ENCODE measurements at places on chromosomes 6 and 20.
A peak's percentile ranks its signal among the peaks of the same experiment; 100 is the strongest.

GRCh38 chr20:46943861-46944591 lies 49.4 kb downstream of the EYA2 start:
- no peak for DNase-seq

- DNase-seq = no peak
These were observed 12.4 kb downstream of the GRM1 start for GRCh38 chr6:146041282-146041681.

DNA sequence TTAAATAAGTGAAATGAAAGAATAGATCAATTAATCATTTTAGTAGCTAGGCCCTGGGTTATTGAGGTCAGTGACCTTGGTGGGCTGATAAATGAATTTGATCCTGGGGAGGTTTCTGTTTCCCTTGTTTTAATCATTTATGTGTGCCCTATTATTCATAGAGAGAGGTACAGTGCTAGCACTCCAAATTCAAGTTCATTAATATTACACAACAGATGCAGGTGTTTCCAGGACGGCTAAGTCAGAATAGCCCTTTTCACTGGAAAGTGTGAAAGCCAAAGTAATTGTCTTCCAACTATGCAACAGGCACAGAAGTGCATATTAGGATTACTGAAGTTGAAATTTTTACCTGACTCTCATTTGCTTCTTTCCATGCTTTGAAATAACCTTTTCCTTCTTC lies 61.7 kb upstream of the SGK1 start:
- no peak for DNase-seq

DNA sequence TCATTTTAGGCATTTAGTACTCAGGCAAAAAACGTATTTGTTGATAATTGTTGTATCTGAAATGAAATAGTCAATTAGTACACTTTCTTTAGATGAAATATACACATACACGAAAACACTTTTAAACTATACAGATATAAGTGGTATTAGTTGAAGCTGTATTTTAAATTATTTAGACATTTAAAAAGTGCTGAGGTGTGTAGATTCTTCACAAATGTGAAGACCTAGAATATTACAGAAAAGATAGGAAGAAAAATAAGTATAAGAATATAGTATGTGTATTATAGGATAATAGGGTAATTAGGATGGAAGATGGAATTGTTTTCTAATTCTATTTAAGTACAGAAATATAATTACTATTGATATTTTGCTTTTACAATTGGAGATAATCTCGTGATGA lies 4.6 kb downstream of the ZFAND3 start:
- no peak for DNase-seq

DNA sequence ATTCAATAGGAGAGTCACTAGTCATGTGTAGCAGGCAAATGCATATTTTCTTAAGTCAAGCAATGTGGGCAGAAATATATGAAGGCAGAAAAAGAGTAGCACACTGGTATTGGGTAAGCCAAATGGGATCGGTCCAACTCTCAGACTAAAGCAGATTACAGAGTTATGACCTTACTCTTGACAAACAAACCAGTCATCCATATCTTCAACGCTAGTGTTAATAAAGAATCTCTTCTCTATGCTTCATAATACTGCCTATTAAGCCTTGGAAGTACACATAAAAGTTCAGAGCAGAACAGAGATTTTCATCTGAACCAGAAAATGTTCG lies 320.2 kb upstream of the JARID2 start:
- DNase-seq = no peak

DNA sequence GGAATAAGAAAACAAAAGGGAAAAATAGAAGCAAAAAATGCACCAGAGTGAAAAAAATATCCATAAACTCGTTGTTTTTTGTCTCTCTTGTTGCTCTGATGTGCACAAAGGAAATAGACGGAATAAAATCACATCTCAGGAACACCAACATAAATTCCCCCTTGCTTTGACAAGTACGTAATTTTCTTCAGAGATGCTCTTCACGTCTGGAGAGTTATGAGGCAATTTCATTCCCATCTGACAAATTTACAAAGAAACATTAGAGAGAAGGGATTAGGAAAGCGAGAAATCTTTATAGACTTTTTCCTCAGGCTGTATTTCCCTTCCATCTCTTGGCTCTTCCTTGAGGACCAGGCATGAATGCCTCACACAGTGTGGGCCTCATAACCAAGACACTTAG lies 250.1 kb upstream of the ZFP64 start:
- no peak for DNase-seq

GRCh38 chr6:45426251-45426650 lies 48.5 kb upstream of the SUPT3H start:
- no peak for DNase-seq

- peak; percentile 42 for DNase-seq
These were observed 13.2 kb downstream of the TMEM74B start for GRCh38 chr20:1171461-1172093.

DNA sequence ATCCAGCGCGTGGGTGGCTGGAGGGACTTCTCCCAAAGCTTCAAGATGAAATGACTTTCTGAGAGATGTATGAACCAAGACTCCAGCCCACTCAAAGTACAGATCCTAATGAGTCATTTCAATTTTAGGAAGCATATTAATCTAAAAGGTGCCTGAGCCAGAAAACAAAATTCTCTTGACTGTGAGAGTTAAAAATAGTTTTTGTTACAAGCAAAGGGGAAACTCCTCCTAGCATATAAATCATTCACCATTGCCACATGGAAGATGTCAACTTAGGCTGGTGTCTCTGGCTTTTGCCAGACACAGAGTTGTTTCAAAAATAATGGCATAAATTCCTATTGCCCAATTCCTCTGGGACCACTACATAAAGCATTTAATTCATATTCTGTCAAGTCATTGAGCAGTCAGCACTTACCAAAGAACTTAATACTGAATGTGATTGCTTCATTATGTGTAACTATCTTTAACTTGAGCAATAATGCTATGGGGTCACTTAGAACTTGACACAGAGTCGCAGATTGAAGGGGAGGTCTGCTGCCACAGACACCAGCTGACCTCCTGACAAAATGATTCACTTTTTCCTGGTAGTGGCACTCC lies 280.6 kb downstream of the SLC35F1 start:
- no peak for DNase-seq

GRCh38 chr20:39503902-39504709 lies 542.0 kb downstream of the DHX35 start:
- no peak for DNase-seq

DNA sequence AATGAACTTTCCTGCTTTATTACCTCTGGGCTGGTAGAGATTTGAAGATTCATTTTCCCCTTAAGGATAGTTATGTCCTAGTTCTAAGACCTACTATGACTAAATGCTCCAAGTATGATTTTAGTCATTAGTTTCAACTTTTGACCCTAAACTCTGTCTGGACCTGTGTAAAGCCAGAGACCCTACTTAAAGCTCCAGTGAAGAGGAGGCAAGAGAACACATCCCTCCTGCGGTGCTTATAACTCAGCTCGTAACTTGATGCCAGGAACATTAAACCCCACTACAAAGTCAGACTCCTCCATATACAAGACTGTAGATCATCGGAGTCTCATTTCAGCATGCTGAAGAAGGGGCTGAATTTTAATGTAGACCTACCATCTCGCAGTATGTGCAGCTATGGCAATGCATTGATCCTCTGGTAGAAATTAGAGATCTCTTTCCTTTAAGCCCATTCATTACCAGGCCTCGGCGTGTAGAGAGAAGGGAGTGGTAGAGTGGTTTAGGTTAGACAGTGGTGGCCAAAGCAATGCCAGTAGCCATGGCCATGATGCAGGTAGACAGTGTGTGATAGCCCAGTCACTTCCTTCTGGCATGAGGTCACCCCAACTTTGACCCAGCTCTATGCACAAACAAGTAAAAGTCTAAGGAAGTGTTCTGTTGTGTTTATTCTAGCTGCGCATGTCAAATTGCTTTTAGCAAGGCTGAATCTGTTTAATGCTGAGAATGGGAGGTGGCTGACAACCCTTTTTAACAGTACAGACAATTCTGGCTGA lies 34.8 kb upstream of the MYB start:
- no peak for DNase-seq

DNA sequence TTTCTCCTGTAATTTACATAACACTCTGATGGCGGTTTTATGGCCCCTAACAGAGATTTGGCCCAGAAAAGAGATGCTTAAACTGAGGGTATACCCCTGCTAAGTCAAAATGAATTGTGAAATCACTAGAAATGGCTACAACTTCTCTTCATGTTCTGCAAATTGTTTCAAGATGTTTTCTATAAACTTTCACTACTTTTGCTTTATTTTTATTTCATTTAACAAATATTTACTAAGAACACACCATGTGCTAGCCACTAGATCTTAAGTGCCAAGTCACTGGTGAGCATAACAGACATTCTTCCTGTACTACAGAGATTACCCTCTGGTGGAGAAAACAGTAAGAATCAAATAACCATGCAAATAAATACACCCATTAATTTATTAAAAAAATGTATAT lies 87.6 kb downstream of the KCNQ5 start:
- no peak for DNase-seq

GRCh38 chr6:130697995-130698535 lies 129.1 kb upstream of the SMLR1 start:
- peak; percentile 83 for DNase-seq

GRCh38 chr6:6793388-6794250 lies 205.1 kb downstream of the LY86 start:
- no peak for DNase-seq

DNA sequence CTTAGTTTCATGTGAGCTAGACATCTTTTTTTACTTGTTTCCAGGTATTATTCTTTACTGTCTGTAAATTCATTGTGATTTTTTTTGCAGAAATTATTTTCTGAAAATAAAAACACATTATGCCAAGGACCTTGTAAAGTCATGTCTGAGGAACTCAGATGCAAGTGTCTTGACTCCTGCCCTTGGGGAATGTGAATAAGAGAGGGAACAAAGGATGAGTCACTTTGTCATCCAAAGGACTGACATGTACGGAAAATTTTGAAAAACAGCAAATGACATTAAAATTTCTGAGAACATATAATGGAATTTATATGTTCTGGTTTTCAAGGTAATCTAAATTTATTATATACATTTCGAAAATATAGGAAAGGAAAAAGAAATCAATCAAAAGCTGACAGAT lies 660.4 kb downstream of the CD109 start:
- DNase-seq = no peak

DNA sequence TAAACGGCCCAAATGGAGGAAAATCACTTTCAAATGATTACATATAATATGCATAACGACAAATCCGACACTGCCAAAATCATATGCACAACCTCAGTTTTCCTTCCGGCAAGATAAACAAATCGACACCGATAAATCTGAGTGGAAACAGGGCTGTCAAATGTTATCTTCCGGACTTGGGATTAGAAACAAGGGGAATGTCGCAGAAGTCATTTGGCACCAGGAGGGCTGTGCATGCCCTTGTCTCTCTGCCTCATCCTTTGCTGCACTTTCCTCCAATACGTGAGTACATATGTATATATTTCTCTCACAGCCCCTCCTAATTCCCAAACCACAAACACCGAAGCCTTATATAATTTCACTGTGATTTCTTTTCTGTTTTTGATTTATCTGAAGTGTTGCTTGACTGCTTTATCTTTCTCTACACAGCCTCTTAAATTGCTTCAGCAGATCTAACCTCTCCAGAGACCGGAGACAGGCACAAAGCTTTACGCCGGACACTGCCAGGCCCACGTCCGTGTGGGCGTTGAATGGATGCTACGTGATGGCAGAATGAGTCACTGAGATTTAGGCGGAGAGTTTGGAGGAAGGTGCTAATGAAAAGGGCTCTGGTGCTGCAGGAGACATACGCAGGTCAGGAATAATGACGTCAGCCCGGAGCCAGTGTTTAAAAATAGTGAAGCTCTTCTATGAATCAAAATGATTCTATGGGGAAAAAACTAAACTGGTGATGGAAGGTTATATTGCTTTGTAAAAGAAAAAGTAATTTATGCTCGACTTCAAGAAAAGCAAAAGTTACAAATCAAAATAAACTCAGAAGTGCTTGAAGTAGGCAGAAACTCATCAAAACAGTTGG lies 21.0 kb upstream of the PRELID3B start:
- DNase-seq = no peak

DNA sequence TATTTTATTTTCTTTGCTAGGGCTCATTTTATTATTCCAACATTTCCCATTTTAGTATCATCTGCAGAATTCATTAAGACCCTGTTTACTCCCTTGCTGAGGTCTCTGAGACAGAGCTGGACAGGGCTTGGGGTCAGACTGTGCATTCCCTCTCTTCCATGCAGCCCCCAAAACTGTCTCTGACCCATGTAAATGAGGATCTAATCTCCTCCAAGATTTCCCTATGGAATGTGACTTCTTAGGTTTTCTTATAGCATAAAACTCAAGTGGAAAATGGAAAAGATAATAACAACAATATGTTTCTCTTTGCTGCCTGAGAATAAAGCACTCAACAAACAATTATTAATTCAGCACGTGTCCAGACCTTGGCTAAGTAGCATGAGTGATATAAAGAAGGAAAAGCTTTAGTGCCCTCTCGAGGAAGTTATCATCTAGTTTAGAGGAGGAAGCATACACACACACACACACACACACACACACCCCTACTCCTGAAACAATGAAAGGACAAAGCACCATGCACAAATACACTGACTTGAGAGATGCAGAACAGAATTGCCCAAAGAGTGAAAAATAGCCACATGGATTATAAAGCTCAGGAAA lies 815.5 kb downstream of the BCKDHB start:
- no peak for DNase-seq

- no peak for DNase-seq
These were observed 43.4 kb downstream of the SLC22A3 start for GRCh38 chr6:160391419-160392116.

- no peak for DNase-seq
These were observed 5.3 kb upstream of the ZNF184 start for GRCh38 chr6:27478141-27478705.

GRCh38 chr20:30500829-30501440 lies 756.5 kb upstream of the DEFB115 start:
- no peak for DNase-seq

DNA sequence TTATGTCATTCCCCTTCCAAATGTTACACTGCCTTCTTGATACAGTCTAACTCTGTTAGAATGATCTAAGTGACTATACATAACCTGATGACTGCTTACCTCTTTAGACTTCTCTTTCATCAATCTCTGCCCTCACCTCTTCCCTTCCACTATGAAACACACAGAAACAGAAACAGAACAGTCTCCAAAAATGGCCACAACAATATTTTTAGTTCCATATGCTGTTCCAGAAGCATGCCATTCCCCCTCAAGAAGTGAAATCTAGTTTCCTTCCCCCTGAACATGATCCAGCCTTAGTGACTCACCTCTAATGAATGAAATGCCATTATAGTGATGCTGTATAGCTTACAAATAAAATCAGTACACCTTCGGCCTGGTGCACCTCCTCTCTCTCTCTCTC lies 229.3 kb upstream of the TENT5A start:
- no peak for DNase-seq

GRCh38 chr6:99013145-99013544 lies 65.4 kb upstream of the FBXL4 start:
- no peak for DNase-seq

DNA sequence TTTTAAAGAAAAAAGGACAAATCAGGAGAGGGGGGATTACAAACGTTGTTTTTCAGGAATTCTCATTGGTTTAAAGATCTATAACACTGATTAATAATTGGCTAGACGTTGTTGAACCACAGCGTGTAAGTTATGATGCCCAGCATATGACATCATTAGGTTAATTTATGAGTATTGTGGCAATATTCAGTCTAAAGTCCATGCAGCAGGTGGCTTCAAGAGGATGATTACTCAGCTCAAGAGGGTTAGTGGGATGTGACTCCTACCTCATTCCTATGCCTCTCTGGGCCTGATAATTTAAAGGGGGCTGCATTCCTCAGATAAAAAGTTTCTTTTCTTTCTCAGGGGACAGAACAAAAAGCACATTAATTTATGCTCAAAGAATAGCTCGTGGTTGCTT lies 1309.0 kb downstream of the EPHA7 start:
- no peak for DNase-seq

Measured in activated CD8-positive, alpha-beta memory T cell treated with anti-CD3 and anti-CD28 coated beads, Interleukin-2, amount 10 ng/mL, durations not matched to agents 7 days and 5 days (primary cell).